IPS DF 19.7 (cell line): ENCODE measurements at places on chromosomes 13 and 19.

GRCh38 chr13:95698047-95698749 lies 21.3 kb downstream of the DNAJC3 start:
- no peak for DNase-seq

DNA sequence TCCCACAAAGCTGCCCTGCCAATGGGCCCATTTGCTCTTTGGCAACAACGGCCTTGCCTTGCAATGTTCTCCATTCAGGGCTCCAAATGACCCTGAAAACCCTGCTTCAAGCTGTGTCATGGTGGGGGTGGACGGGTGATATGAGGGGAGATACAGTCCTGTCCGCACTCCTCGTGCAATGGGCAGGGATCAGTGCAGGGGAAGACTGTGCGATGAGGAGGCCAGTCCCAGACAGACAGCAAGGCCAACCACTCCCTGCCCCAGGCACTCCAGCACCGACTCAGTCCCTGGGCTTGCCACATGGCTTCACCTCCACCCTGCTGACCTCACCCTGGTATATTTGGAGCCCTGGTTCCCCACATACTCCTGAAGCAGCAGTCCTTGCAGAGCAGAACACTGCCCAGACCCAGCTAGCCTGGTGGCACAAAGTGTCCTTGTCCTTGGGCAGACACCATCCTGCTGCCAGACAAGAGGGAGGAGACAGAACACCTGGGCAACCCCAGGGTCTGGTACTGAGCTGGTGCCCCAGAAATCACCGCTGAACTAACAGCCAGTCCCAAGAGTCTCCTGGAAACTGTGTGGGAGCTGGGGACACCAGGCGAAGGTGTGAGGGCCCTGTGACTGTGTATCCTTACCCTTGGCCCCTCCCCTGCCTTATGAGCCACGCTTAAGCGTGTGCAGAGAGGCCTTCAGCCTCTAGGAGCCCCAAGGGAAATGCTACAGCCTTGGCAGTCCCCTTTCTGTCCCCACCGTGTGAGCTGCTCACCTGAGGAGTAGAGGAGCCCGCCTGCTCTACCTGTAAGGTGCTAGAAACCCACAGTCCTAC lies 9.1 kb upstream of the SLC35E1 start:
- DNase-seq: no peak

GRCh38 chr19:35445826-35446593 lies 2.0 kb upstream of the FFAR2 start:
- DNase-seq: no peak

- DNase-seq: no peak
These were observed 1165.0 kb downstream of the SLITRK1 start for GRCh38 chr13:82717249-82717648.

DNA sequence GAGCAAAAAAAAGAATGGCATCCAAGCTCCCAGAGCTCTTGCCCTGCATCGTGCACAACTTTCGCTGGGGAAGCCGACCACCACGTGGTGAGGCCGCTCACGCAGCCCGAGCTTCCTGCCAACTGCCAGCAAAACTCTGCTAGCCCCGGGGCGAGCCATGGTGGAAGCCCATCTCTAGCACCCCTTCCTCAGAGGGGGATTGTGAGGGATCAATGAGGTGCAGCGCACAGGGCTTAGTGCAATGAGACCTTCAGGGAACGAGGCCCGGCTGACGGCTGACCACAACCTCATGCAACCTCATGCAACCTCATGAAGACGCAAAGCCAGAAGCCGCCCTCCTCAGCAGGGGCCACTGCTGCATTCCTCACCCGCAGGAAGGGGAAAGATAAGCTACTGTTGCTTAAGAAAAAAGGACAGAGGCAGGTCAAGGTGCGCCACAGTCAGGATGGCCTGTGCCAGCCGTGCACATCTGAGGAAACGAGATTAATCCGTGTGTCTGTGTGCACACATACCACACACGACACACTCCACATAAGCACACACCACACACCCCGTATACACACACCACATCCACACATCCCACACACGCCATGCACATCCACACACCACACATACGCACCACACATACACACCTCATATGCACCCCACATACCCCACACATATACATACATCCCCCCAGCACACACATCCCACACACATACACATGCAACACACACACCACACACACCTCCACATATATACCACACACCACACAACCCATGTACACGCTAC lies 9.6 kb downstream of the HSPBP1 start:
- DNase-seq: no peak

- no peak for DNase-seq
These were observed 8.8 kb upstream of the GPC6 start for GRCh38 chr13:93217721-93218261.

DNA sequence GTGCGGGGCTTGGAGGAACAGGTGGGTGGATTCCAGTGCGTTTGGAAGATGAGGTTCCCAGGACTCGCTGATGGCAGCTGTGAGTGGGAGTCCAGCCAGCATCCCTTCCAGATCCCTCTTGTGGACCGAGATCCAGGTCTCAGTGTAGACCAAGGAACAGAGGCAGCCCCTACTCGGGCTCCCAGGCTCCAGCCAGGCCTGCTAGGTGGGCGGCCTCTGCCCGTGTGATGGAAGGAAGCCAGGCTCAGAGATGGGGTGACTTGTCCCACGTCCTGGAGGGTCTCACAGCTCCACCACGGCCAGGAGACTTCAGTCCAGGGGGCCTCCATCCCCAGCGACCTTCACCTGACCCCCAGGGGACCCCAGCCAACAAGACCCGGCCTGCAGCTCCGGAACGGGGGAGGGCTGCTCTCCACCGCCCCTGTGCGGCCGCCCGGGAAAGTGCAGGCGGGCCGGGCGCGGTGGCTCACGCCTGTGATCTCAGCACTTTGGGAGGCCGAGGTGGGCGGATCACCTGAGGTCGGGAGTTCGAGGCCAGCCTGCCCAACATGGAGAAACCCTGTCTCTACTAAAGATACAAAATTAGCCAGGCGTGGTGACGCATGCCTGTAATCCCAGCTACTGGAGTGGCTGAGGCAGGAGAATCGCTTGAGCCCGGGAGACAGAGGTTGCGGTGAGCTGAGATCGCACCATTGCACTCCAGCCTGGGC lies 729 bp upstream of the MADCAM1 start:
- DNase-seq: no peak

DNA sequence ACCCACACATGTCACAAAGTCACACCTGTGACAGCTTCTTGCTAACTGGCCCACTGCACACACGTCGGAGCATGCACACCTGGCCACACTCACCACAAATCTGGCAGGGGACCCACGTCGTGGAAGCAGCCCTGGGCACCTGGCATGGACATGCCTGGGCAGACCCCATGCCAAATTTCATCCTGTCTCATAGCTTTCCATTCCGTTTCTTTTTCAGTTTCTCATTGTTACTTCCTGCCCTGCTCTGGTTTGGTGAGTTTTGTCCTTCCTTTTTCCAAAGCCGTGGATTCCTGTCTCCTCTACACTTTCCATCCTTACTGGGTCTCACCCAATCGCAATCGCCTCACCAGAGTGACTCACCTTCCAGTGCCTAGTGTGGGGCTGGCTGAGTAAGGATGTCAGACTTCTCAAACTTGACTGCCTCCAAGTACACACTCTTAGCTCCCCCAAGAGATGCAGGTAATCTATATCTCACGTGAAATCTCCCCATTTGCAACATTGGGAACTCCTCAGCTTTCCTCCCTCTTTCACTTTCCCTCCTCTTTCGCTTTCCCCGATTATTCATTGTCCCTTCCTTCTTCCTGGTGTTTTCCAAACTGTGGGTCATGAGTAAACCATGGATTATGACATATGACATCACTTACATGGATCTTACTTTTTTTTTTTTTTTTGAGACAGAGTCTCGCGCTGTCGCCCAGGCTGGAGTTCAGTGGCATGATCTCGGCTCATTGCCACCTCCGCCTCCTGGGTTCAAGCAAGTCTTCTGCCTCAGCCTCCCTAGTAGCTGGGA lies 1.6 kb upstream of the BBC3 start:
- DNase-seq: no peak
